SK-MEL-5 (cell line): ENCODE measurements at places on chromosomes 5 and 9.

DNA sequence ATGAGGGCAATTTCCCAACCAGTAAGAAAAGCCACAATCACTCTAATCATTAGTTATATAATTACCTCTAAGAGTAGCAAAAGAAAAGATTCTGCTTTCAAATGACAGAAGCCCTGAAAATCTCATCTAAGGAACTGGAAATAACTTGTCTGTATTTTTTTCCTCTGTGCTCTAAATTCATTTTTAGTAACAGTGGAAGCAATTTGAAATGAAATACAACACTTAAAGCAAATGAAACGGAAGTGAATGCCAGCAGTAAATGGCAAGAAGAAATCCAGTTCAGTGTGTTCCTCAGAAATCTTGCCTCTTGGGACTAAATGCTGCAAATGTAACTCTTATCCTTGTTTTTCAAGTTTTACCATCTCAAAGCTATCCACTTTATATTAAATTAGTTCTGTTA lies 294.9 kb downstream of the TAF11L14 start:
- no peak for DNase-seq

- DNase-seq, result no peak
These were observed 20.7 kb downstream of the ZNF462 start for GRCh38 chr9:106883626-106884190.

- no peak for DNase-seq
These were observed 64.2 kb downstream of the CFAP77 start for GRCh38 chr9:132474253-132474652.

DNA sequence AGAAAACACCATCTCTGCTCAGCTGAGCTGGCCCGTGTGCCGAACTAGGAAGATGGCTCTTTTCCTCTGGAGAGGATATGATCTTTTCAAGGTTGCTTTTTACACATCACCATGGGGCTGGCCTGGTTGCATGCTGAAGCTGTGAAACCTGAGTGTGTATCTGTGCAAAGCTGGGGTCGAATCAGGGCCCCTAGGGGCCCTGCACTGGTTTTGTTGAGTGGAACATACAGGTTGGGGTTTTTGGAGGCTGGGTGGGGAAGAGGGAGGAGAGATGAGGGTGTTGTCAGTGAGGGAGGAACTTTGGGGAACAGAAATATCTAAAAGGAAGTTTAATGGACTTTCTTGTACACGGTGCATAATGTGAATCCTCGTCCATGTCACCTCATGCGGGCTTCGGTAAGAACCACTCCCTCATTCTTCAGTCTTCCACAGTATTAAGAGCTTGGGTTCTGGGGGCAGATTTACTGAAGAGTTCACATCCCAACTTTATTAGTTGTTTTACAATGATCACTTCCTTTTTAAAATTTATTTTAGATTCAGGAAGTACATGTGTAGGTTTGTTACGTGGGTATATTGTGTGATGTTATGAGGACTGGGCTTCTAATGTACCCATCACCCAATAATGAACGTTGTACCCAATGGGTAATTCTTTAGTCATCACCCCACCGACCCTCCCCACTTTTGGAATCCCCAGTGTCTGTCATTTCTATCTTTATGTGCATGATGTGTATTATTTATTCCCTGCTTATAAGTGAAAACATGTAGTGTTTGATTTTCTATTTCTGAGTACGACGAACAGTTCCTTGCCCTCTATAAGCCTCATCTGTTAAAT lies 238.2 kb downstream of the NR3C1 start:
- DNase-seq, result no peak

DNA sequence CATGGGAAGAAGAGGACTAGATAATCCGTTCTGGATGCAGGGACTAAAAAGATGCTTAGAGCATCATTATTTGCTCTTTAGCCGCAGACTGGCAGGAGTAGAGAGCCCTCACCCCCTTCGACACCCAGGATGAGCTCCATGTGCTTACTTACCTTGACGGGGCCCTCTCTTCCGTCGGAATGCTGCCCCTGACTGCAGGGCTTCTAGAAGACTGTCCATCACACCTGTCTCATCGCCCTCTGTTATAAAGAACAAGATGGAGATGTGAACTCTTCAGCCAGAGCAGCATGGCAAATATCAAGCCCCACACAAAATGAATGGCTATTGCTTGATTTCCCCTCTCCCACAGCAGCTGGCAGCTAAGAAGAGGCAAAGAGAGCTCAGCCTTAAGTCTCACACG lies 35.1 kb downstream of the PCDHGC5 start:
- DNase-seq, result no peak

- no peak for DNase-seq
These were observed 70.6 kb upstream of the ZNF622 start for GRCh38 chr5:16536246-16536645.

GRCh38 chr5:32003981-32004380 lies 170.1 kb downstream of the GOLPH3 start:
- no peak for DNase-seq

DNA sequence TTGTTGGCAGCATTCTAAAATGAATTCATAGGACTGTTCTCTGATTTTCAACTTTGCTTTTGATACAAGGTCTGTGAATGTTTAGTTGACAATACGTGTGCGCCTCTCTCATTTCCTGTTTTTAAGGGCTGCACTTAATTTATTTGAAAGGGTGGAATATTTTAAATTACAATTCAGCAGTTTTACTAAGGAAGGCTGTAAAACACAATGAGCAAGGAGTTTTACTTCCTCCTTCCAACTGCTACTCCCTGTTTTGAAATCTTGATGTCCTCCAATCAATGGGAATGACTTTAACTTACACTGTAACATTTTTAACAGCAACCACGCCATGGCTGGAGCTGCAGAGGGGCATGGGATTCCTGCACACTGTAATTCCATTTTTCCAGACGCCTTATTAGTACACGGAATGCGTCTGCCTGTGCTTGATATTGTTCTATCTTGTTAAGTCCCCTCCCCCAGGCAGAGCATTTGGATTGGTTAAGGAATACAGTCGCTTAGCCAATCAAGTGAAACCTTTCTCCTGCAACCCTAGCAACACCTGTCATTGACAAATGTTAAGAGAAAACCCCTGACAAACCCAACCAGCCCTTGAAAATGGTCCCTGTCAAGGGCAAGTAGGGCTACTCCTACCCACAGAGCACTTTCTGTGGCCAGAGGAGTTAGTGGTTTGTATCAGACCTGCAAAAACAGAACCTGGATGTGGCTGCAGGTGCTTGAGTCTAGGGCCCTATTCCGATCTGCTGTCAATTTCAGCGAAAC lies 12.5 kb upstream of the ZSWIM6 start:
- DNase-seq, result peak; percentile 30

DNA sequence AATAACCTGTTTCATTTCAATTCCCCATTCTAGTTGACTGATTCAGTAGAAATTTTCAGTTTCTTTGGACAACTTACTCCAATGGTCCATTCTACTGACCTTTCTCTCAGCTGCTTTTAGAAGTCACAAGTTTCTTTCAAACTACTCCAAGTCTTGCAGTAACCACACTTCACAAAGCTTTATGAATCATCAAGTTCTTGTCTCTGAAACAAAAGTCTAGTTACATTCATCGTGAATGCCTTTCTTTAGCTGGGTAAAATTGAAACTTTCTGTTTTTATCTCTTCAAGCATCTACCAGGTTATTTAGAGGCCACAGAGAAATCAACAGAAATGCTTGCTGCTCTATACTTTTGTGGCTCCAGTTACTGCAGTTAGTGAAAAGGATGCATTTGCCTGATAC lies 405.4 kb downstream of the TMEM232 start:
- peak; percentile 45 for DNase-seq

DNA sequence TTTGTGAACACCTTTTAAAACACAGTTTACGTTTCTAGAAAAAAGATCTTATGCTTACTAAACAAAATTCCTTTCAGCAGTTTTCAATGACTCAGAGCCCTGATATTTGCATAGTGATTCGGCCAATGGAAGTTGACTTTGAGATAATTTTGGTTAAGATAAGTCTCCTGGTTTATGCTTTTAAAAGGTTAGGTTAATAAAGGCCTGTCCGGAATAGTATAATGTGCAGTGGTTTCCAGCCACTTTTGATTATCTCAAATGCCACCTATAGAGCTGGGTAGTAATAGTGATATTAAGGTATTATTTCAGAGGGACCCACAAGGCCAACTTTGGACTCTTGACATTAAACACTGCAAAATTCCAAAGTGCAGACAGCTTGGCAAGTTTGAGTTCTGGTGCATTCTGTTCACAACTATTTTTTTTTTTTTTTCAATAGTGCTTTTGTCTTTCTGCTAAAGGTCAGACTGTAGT lies 86.1 kb downstream of the F2RL2 start:
- DNase-seq, result no peak

DNA sequence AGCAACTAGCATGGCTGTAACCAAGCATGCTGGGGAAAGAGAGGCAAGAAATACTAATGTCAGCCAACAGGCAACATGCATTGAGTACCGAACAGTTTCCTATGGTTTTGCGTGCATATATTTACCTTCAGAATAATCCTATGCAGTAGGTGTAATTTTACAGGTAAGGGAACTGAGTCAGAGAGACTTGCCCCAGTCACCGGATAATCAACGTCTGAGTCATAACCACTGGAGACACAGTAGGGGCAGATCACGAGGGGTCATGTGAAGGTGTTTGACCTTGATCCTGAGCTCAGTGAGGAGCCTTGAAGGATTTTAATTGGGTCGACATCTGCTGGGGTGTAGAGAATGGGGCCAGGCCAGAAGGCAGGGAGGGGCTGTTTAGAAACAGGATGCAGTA lies 13.4 kb upstream of the TSC1 start:
- DNase-seq, result no peak

GRCh38 chr9:15142878-15143534 lies 164.0 kb downstream of the TTC39B start:
- peak; percentile 61 for DNase-seq

- no peak for DNase-seq
These were observed 1.1 kb downstream of the IL4 start for GRCh38 chr5:132674671-132675506.

DNA sequence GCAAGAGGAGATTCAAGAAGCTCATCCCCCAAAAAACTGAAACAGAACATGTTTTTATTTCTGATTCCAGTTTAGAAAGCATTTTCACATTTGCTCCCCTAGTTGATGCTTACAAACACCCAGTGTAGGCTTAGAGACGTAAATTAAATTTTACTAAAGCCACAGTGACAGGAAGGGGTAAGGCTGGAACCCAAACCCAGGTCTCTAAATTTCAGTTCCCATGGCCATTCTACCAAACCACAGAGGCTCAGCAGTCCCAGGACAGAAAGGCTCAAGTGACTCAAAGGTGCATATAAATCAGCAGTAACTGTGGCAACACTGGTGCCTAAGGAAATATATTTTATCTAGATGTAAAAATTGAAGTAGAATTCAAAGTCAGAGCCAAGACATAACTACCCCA lies 128.7 kb downstream of the CEP120 start:
- no peak for DNase-seq

- no peak for DNase-seq
These were observed 142.6 kb upstream of the GAS1 start for GRCh38 chr9:87089929-87090328.

DNA sequence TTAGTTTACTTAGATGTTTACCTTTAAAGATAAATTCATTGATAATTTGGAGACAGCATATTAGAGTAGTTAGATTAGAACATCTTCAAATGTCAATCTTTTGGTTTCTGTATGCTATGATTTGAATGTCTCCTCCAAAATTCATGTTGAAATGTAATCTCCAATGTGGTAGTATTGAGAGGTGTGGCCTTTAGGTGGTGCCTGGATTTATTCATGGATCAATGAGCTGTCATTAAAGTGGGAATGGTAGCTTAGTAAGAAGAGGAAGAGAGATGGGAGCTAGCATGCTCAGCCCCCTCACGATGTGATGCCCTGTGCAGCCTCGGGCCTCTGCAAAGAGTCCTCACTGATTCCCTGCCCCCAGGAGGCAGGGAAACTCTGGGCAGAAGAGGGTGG lies 133.6 kb upstream of the TUT7 start:
- DNase-seq, result no peak

- no peak for DNase-seq
These were observed 382.4 kb downstream of the TMEM38B start for GRCh38 chr9:106076711-106077110.

- DNase-seq, result no peak
These were observed 50.1 kb downstream of the DRD1 start for GRCh38 chr5:175393897-175394296.

GRCh38 chr5:115475788-115476187 lies 68.8 kb downstream of the FEM1C start:
- DNase-seq, result no peak

DNA sequence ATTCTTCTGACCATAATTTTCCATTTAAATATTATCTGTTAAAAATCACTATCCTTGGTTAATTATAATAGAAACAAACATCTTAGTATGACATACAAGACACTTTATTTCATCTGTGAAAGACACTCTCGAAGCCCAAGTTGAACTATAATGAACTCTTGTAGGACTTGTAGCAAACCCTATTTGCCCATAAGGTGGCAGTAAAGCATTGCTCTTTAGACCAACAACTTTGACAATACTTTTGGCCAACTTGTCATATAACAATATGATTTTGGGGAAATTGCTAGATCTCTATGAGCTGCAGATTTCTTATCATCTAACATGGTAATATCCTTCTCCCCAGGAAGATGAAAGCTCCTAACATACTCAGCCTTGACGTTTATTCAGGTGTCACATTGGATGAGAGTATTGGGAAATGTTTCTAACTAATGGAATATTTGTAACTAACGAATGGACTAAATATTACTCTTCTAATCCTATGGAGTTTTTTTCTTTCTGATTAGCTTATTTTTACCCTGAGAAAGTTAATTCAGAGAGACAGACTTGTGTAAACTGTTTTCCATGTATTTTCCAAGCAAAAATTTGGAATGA lies 11.0 kb downstream of the SPINK14 start:
- DNase-seq, result peak; percentile 75

DNA sequence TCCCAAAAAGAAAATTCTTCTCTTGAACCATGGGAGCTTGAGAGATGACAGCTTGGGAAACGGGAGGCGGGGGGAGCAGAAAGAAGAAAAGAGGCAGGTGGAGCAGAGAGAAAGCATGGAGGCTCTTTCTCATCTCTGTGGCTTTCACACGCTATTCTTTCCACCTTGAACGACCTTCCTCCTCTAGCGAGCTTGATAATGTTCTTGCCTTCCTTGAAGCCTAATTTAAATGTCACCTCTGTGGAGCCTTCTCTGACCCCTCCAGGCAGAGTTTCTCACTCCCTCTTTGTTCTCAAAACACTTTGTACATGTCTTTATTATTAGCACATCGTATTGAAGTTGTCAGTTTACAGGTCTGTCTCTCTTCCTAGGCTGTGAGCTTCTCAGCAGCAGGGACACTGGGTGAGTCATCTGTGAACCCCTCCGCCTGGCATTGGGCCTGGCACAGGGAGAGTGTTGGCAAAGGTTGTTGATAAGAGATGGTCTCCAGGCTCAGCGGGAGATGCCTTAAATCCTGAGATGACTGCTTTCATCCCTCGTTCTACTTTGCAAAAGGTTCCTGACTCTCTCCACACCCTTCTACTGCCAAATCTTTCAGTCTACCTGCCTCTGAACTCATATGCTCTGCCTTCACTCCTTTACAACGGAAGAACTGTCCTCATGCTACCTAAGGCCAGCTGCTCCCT lies 14.1 kb upstream of the STRBP start:
- no peak for DNase-seq

DNA sequence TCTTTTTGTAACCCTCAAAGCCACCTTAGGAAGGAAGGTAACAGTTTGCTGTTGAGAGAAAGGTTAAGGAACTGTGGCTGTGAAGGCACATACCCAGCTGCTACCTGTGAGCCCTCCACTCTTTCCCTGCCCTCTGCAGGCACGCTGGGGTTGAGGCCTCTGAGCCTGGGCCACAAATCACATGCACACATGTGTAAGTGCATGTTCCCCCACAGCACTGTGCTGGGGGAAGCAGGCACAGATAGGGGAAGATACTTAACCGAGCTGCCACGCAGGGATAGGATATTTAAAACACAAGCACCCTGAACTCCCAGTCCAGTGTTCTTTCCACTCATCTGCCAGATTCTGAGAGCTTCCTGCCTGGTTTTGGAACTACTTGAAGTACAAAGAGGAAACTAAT lies 18.1 kb downstream of the LARP1 start:
- DNase-seq, result no peak
